ENCODE measurements at places on chromosomes 2 and 18.

- DNase-seq = no peak
These were observed 4.5 kb upstream of the GKN1 start for GRCh38 chr2:68969736-68970490.

- DNase-seq = no peak
These were observed 81.5 kb upstream of the ACVR1 start for GRCh38 chr2:157957596-157957995.

DNA sequence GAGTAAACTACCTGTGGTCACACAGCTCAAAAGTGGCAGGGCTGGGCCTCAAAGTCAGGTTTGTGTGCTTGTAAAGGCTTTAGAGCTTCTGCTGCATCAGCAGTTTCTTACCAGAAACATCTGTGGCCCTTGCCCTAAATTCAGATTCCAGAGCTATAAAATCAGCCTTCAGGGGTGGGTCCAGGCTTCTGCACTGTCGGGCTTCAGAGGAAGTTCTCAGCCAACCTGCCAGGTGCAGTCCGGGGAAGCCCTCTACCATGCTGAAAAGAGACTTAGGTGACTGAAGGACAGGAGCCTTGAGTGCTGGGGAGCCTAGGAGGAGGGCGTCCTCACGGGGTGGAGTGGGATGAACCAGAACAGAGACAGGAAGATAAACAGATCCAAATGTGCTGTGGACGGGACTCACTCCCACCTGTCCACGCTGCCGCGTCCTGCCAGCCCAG lies 69.9 kb upstream of the HS6ST1 start:
- DNase-seq = no peak

DNA sequence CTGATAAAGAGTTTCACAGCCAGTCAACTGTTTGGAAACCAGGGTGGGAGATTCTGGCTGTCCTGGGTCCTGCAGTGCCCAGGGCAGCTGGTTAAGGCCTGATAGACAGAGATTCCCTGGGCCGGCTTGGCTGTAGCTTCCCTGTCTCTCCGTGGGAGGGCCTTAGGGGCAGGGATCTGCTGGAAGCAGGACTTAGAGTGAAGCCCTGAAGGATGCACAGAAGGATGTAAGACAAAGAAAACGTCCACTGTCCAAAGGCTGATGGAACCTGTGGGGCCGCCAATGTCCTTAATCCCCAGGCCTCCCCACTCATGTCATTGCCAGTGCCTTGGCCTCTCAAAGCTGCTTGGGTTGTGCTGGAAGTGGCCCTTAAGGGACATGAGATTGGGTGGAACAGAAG lies 33.0 kb downstream of the MROH2A start:
- DNase-seq = no peak

DNA sequence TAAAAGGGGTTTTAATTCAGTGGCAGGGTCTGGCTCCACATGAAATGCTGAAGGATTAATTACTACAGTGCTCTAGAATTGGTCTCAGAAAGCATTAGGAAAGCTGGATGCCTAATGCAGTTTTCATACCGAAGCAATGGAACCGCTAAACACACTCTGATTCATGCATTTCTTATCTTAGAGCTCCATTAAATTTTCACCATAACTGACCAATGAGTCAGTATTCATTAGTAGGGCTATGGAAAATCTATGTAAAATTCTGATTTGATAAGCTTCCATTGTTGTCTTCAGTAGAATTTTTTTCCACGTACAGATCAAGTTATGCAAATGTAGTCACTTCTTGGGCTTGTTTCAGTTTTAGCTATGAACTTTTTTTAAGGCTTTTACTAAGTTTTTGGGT lies 359.9 kb downstream of the ARHGAP15 start:
- DNase-seq = no peak

DNA sequence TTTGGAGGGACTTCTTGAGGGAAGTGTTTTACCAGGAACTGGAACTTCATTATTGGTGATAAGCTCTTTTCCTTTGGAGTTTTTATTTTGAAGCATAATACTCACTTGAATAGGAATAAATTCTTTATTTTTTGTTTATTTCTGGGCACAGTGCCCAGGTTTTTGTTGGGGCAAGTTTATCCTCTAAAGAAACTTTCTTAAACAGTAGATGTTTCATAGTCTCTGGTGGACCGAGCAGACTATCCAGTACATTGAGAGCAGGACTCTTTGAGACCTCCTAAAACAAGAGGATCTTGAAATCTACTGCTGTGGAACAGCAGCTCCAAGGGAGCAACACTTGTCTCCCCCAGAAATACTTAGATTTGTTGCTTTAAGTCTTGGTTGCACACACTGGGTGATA lies 109.4 kb downstream of the PARD3B start:
- DNase-seq = no peak

DNA sequence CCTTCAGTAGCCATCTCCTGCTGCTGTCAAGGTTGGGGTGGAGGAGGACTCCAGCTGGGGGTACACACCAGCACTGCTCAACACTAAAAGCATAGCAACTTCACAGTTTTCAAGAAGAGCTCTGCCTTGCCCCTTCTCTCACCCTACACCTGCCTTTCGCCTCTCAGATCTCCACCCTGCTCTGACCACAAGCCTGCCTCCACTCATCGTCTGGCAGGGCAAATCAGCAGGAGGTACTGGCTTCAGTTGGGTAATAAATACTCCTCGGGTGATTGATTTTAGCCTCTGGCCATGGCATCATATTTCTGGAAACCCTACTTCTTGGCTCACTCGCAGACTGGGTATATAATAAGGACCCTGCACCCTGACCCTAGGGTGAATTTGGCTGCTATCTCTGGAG lies 3.1 kb upstream of the PRKAG3 start:
- DNase-seq = no peak

DNA sequence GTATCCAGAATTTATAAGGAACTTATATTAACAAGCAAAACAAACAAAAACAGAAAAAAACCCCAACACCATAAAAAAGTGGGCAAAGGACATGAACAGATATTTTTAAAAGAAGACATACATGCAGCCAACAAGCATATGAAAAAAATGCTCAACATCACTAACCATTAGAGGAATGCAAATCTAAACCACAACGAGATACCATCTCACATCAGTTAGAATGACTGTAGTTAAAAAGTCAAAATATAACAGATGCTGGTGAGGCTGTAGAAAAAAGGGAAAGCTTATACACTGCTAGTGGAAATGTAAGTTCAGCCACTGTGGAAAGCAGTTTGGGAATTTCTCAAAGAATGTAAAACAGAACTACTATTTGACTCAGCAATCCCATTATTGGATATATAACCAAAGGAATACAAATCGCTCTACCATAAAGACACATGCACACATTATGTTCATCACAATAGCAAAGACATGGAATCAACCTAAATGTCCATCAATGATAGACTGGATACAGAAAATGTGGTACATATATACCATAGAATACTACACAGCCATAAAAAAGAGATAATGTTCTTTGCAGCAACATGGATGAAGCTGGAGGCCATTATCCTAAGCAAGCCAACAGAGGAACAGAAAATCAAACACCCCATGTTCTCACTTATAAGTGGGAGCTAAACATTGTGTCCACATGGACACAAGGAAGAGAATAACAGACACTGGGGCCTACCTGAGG lies 25.3 kb downstream of the PREPL start:
- no peak for DNase-seq

- no peak for DNase-seq
These were observed 9.0 kb downstream of the EIF5B start for GRCh38 chr2:99346218-99346617.

DNA sequence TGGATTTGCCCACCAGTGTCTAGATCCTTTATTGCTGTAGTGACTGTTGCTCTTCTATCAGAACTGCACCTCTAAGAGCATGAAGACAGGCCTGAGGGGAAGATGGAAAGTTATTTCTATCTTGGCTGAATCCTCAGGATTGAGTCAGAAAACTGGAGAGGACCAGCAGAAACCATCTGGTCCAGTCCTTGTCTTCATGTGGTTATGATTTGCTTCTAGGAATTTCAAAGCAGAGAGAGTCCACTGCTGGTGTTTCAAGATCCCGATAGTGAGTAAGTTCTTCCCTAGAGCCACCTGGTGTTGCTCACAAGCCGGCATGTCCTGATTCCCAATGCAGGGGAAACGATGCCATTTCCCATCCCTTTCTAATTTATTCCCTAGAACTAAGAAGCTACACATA lies 84.2 kb downstream of the NCKAP5 start:
- no peak for DNase-seq

GRCh38 chr2:240355962-240356361 lies 79.5 kb upstream of the GPC1 start:
- no peak for DNase-seq

DNA sequence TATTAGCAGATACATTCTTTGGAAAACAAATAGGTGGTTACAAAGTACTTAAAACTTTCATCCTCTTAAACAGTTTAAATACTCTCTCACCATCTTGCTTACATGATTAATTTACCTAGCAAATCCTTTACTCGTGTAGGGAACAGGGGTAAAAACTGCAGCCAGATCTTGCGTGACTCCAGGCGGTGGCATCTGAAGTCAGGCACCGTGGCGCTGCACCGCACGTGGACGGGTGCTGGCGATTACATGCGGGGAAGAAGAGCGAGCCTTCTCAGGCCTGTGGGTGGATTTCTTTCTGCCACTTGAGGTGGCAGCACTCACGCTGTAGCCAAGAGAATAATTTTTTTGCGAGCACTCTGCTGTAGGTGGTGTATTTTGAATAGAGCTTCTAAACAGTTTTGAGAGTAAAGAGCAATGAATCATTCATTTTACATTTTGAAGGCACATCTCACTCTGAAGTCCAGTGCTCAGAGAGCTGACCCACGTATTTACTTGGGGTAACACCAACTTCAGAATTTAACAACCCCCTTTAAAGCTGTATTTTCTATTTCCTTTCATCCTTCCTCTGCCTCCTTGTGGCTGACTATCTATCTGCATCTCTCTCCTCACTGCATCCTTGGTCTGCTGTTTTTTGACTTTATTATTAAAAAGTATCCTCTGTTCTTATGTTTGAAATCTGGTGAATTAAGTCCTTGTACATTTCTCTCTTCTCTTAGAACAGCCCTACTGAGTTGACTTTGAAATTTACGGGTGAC lies 68.9 kb downstream of the EPAS1 start:
- DNase-seq = no peak

Measured in stimulated activated CD8-positive, alpha-beta memory T cell treated with anti-CD3 and anti-CD28 coated beads, Interleukin-7, amount 100 ng/mL, for 24 hours (primary cell).